ENCODE measurements at places on chromosomes 4 and X.

- no peak for DNase-seq
Measured at GRCh38 chr4:17063888-17064287, 165.4 kb upstream of the LDB2 start.

GRCh38 chr4:84493092-84493850 is 5.8 kb downstream of the NKX6-1 start:
- DNase-seq, result no peak

GRCh38 chr4:173398779-173399415 is at the start of gene SCRG1:
Gene SCRG1 (minus strand): TSS chr4:173399116. CDS start chr4:173391414, 7,702 bp downstream.
- DNase-seq, result no peak

- no peak for DNase-seq
Measured at GRCh38 chr4:89099034-89099433, 12.3 kb upstream of the TIGD2 start.

- DNase-seq, result no peak
Measured at GRCh38 chr4:152938237-152938947, 2.3 kb downstream of the FHDC1 start.

DNA sequence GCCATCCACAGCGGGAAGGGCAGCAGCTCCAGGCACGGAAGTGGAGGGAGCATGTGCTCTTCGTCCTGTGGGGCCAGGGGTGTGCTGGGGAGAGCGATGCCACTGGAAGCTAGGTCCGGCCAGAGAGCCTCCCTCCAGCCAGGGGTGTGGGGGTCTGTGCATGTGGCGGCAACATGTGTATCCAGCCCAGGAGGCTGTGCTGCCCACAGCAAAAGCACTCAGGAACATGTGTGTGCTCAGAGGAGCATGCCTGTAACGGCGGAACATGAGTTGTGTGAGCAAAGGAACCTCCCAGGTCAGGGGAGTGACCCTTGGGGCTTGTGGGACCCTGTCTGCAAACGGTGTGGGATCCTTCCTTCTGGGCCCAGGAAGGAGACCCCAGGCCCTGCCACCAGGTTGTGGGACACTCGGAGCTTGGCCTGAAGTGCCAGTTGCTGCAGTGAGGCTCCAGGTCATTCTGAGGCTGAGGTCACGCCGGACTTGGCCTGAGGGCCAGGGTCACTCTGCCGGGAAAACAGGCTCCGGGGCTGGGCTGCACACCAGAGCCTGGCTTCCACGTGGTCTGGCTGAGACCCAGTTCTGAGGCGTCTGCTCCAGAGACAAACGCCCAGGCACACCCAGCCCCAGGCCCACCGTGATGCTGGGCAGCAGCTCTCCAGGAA is 37.2 kb downstream of the CPLX1 start:
- DNase-seq, result no peak

- no peak for DNase-seq
Measured at GRCh38 chrX:139049465-139049864, 337.9 kb upstream of the FGF13 start.

GRCh38 chrX:81414630-81415029 is 212.7 kb downstream of the SH3BGRL start:
- DNase-seq, result no peak

DNA sequence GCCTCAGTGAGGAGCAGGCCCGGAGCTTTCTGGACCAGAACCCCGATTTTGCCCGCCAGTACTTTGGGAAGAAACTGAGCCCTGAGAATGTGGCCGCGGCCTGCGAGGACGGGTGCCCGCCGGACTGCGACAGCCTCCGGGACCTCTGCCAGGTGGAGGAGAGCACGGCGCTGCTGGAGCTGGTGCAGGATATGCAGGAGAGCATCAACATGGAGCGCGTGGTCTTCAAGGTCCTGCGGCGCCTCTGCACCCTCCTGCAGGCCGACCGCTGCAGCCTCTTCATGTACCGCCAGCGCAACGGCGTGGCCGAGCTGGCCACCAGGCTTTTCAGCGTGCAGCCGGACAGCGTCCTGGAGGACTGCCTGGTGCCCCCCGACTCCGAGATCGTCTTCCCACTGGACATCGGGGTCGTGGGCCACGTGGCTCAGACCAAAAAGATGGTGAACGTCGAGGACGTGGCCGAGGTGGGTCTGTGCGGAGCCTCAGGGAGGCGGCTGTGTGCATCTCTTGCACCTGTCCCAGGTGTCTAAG is 323 bp downstream of the PDE6B start:
- DNase-seq, result no peak

DNA sequence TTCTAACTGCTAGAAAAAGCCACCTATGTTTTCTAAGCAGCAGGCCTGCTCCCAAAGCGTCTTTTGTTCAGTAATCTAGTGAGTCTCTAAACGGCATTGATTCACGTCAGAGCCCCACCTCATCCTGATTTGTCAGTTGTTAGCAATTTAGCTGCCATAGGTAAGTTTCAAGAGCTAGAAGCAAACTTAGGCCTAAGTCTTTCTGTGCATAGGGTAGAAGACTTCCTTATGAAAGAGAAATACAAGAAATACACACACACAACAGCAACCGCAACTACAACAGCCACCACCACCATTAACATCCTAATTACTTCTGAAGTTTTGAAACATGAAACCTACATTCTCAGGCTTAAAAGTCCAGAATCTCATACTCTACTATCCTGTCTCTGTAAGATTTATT is 531.1 kb upstream of the SPANXN1 start:
- DNase-seq, result no peak

DNA sequence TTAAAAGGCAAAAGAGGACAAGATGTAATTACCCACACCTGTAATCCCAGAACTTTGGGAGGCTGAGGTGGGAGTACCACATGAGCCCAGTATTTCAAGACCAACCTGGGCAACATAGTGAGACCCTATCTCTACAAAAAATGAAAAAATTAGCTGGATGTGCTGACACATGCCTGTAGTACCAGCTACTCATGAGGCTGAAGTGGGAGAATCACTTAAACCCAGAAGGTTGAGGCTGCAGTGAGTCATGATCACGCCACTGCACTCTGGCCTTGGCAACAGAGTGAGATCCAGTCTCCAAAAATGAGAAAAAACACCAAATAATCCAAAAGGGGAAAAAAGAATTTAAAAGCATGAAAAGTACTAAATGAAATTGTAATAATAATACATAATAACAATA is 30.8 kb downstream of the NR0B1 start:
- no peak for DNase-seq

GRCh38 chrX:42119076-42119475 is 195.7 kb upstream of the CASK start:
- no peak for DNase-seq

- no peak for DNase-seq
Measured at GRCh38 chrX:129842510-129843208, 1.0 kb downstream of the ZDHHC9 start.

DNA sequence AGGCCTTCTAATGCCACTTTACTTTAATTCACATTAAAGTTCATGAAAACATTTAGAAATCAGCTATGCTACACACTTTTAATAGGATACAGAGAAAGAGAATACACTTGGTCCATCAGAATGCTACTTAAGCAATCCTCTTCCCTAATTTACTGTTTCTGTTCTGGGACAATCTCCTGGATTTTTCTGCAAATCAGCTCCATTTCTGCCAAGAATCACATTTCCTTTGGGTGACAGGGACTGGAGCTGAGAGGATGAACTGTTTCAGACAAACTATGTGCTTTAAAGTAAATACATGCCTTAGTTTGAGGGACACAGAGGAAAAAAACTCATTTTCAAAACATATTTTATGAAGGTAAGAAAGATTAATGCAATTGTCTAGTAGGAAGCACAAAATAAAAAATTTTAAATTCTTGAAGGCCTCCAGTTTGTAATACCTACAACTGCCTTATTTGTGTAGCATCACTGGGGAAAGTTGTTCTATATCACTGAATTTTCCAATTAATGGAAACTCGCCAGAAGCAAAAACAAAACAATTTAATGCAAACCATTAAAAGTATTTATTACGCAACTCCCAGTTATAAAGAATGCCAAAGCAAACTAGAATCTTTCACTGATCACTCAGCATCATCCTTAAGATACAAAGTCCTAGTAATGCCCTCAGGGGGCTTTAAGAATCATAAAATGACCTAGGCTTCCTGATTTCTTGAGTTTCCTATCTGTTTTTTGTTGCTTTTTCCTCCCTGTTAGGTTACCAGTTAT is 36.3 kb downstream of the BCLAF3 start:
- DNase-seq, result no peak

Data from stimulated activated CD4-positive, alpha-beta T cell treated with anti-CD3 and anti-CD28 coated beads, Interleukin-15, amount 100 ng/mL, for 1 hour (primary cell).